Upper lobe of right lung (tissue), 1 donor: ENCODE measurements at places on chromosomes 11 and 22.

DNA sequence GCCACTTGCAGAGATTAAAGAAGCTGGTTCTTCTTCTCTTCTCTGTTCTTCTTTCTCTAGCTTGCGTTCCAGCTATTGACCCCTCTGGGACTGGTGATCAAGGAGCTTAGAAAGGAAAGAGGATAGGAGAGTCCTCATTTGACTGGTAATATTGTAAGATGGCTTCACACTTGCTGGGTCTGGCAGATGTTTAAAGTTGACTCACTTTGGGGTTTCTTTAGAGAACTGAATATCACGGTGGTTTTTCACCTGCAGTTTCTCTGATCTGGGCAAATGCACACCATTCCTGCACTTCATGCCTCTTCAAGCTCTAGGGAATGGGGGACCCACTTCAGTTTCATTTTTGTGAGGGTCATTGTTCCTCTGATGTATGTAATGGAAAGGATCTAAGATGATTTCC, 41.8 kb upstream of the DEUP1 start:
- H3K4me3 ChIP-seq: no peak overlapping the region
- no peak for DNase-seq
- no peak overlapping the region for H3K27ac ChIP-seq
- H3K4me1 ChIP-seq: no peaks in the 10 kb centered on the region

DNA sequence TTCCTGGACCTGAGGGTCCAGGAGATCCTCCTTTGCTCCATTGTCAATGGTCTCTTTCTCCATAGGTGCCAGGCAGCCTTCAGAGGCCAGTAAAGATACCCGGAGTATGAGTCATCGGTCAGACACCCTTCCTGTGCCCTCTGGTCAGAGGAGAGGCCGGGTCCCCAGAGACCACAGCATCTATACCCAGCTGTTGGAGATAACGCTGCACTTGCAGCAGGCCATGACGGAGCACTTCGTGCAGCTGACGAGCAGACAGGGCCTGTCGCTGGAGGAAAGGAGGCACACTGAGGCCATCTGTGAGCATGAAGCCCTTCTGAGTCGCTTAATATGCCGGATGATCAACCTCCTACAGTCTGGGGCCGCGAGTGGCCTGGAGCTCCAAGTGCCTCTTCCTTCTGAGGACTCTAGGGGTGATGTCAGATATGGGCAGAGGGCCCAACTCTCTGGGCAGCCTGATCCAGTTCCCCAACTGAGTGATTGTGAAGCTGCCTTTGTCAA, at the start of gene ACCSL:
ACCSL (plus strand) TSS at position 51 of the 501 bp plus-strand sequence; CDS start at position 107, 56 bp downstream.
- H3K27me3 ChIP-seq: no peaks in the 10 kb centered on the region
- no peak for DNase-seq
- H3K27ac ChIP-seq: no peak within 1 kb of the TSS
- no peaks in the 10 kb centered on the region for H3K36me3 ChIP-seq
- H3K4me1 ChIP-seq: no peaks in the 10 kb centered on the region

DNA sequence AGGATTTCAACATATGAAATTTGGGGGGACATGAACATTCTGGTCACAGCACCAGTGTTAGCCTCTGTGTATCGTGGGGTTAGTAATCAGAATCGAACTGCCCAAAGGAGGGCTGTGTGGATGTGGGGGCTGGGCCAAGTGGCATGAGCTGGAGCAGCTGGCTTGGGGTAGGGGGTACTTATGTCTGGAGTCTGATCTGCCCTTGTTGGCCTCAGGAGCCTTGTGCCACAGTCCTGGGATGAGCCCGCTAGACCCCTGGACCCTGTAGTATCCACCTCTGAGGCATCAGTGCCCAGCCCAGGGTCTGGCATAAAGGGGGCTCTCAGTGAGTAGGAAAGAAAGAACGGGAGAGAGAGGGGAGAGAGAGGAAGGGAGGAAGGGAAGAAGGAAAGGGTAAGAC, 67.3 kb downstream of the LRRC32 start:
- peak overlapping the region; percentile 30 for H3K27ac ChIP-seq
- no peaks in the 10 kb centered on the region for H3K36me3 ChIP-seq
- no peak for DNase-seq
- no peak overlapping the region for H3K4me3 ChIP-seq

DNA sequence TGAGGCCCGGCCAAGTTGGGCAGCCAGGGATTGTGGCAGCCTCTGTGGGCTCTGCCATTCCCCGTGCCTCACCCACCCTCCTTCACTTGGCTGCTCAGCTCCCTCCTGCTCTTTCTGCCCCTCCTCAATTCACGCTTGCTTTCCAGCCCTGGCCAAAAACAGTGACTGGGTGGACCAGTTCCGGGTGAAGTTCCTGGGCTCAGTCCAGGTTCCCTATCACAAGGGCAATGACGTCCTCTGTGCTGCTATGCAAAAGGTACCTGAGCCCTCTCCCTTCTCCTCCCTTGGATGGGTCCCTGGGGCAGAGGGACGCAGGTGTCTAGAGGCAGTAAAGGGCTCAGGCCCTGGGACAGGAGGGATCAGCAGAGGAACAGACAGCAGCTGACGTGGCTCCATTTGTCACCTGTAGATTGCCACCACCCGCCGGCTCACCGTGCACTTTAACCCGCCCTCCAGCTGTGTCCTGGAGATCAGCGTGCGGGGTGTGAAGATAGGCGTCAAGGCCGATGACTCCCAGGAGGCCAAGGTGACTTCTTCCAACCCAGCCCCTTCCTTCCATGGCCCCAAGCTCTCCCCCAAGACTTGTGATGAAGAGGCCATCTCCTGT, 2.7 kb downstream of the FREY1 start:
- no peak for DNase-seq
- H3K4me3 ChIP-seq: no peak overlapping the region
- H3K27ac ChIP-seq: no peak overlapping the region
- peaks cover 5% of the 10 kb centered on the region for H3K36me3 ChIP-seq
- no peaks in the 10 kb centered on the region for H3K27me3 ChIP-seq
- peaks cover 6% of the 10 kb centered on the region for H3K4me1 ChIP-seq

DNA sequence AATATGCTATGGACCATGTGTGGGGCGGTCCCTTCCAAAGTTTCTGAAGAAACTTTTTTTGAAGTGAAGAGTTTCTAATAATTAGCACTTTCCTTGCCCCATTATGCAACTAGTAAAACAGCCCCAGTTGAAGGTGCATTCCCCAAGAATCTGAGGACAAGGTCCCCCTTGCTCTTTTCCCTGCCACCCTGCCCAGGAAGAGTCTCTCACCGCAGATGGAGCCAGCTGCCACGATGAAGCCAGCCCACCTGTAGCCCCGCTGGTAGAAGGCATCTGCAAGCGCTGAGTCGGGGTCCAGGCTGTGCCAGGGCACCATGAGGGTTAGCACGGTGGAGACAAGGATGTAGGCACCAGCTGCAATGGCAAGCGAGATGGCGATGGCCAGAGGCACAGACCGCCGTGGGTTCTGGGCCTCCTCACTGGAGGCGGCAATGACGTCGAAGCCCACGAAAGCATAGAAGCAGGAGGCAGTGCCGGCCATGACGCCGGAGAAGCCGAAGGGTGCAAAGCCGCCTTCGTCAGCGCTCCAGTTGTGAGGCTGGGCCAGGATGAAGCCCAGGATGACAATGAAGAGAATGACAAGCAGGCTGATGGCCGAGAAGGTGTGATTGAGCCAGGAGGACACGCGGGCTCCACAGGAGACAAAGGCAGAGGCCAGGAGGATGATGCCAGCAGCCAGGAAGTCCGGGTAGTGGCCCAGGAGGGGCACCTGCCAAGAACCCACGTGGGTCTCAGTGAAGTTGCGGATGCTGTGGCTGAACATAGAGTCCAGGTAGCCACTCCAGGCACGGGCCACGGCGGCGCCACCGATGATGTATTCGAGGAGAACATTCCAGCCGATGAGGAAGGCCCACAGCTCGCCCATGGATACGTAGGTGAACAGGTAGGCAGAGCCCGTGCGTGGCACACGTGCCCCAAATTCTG, 1.5 kb downstream of the SLC7A4 start:
- no peaks in the 10 kb centered on the region for H3K36me3 ChIP-seq
- H3K27me3 ChIP-seq: peaks cover 26% of the 10 kb centered on the region
- H3K4me3 ChIP-seq: no peak overlapping the region

DNA sequence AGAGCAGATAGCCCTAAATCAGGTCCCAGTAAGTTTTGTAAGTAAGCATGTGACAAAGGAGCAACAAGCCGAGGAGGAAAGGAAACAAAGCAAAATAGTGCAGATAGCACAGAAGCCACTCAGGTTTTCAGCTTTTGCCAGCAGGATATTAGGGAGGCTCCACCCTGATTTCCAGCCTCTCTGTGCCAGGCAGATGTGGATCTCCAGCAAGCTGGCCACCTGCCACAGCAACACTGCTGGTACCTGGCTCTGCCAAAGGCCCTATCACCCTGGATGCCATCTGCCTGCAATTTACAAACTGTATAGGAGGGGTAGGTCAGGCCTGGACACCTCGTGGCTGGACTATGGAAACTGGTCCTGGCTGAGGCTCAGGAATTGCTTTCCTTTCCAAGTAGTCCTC, 12.2 kb upstream of the NNMT start:
- no peaks in the 10 kb centered on the region for H3K36me3 ChIP-seq
- no peak for DNase-seq
- H3K27ac ChIP-seq: no peak overlapping the region
- peaks cover 28% of the 10 kb centered on the region for H3K4me1 ChIP-seq
- H3K4me3 ChIP-seq: no peak overlapping the region
- H3K27me3 ChIP-seq: no peaks in the 10 kb centered on the region

GRCh38 chr22:44723801-44724200, 21.8 kb downstream of the PRR5 start:
- no peaks in the 10 kb centered on the region for H3K4me1 ChIP-seq
- no peak for DNase-seq
- H3K4me3 ChIP-seq: no peak overlapping the region
- H3K27ac ChIP-seq: no peak overlapping the region
- no peaks in the 10 kb centered on the region for H3K27me3 ChIP-seq

GRCh38 chr22:31488988-31489617, 539 bp downstream of the EIF4ENIF1 start:
- no peaks in the 10 kb centered on the region for H3K27me3 ChIP-seq
- H3K4me3 ChIP-seq: peak overlapping the region; percentile 90
- H3K4me1 ChIP-seq: peaks cover 27% of the 10 kb centered on the region
- H3K36me3 ChIP-seq: peaks cover 30% of the 10 kb centered on the region
- peak; percentile 74 for DNase-seq

- peaks cover 13% of the 10 kb centered on the region for H3K4me1 ChIP-seq
- no peak for DNase-seq
- H3K27me3 ChIP-seq: peaks cover 12% of the 10 kb centered on the region
- no peak overlapping the region for H3K4me3 ChIP-seq
- H3K36me3 ChIP-seq: no peaks in the 10 kb centered on the region
Measured at GRCh38 chr22:45579306-45579705, 76.6 kb downstream of the FBLN1 start.

DNA sequence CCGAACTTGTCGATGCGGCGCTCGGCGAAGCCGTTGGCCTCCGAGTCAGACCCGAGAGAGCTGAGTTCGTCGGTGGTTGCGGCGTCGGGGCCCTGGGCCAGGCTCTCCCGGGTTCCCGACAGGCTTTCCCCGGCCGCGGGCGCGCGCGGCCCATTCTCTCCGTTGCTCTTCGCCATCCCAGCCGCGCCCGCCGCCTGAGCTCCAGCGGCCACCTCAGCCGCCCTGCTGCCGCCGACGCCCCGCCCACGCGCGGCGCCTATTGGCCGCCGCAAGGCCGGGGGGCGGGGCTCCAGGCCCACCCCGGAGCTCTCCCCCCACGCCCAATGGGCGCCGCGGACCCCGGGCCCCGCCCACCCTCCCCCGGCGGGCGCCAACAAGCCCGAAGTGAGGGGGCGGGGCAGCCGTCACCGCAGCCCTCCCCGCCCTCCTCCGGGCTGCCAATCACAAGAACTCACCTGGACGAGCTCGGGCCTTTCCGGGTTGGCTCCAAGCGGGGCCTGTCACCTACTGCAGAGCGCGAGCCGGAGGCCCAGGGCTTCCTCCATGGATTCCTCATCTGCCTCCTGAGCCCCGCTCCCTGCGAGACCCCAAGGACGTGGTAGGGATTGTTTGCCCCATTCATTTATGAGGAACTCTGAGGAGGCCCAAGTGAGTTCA, at the start of gene TBC1D10A:
TBC1D10A (minus strand) TSS at position 236 of the 657 bp plus-strand sequence; CDS start at position 176, 60 bp downstream.
- H3K27me3 ChIP-seq: no peaks in the 10 kb centered on the region
- H3K27ac ChIP-seq: peak within 1 kb of the TSS; percentile 87

DNA sequence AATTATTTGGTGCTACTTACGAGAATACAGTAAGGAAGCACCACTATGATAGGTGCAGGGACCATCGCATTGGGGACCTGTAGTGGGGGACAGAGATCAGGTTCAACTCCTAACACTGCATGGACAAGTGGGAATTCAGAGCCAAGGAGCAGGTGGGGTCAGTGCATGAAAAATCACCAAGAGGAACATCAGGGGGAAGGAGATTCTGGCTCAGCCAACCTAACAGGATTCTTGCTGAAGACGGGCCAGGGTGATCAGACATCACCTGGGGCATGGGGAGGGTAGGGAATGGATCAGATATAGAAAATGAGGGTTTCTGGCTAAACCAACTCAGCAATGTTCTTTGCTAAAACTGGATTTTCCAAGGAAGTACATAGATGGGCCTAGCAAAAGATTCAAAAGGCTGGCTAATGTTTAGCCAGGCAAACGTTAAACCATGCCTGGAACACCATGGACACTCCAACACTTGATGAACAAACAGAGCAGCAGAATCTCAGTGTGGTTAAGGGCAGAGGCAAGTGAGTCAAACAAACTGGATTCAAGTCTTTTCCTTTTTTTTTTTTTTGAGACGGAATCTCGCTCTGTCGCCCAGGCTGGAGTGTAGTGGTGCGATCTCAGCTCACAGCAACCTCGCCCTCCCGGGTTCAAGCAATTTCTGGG, 70.0 kb downstream of the MICAL3 start:
- H3K27me3 ChIP-seq: no peaks in the 10 kb centered on the region
- peaks cover 8% of the 10 kb centered on the region for H3K4me1 ChIP-seq
- no peak for DNase-seq
- no peak overlapping the region for H3K4me3 ChIP-seq
- no peak overlapping the region for H3K27ac ChIP-seq
- H3K36me3 ChIP-seq: no peaks in the 10 kb centered on the region

DNA sequence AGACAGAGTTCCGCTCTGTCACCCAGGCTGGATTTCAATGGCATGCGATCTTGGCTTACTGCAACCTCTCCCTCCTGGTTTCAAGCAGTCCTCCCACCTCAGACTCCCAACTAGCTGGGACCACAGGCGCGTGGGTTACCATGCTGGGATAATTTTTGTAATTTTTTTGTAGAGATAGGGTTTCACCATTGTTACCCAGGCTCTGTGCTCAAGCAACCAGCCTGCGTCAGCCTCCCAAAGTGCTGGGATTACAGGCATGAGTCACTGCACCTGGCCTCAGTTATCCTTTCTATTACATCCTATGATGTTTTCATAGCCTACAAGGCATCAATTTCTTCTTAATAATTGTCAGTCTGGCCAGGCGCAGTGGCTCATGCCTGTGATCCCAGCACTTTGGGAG, 36.5 kb downstream of the LRRC74B start:
- H3K36me3 ChIP-seq: no peaks in the 10 kb centered on the region
- H3K4me3 ChIP-seq: no peak overlapping the region
- no peaks in the 10 kb centered on the region for H3K4me1 ChIP-seq

- DNase-seq: no peak
- H3K27me3 ChIP-seq: no peaks in the 10 kb centered on the region
- no peaks in the 10 kb centered on the region for H3K4me1 ChIP-seq
- no peak overlapping the region for H3K4me3 ChIP-seq
Measured at GRCh38 chr11:8100158-8100557, 19.1 kb downstream of the TUB start.
